CD14-positive monocyte (primary cell): ENCODE measurements at places on chromosomes 6 and 20.

DNA sequence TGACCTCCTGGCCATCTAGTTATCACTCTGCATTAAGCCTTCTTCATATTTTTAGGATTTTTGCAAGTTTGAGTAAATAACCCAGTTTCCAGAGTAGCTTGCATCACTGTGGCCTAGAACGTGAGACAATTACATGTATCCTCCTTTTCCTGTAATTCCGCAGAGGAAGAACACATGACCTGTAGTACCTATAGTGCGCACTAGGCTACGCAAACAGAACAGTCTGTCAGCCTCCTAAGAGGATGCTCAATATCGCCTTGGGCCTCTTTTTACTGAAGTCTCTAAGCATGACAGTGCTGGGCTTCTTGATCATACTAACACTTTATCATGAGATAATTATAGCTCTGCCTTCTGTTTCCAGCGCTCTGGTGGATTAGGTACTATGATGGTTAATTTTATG, 20.2 kb upstream of the NR2E1 start:
- DNase-seq: no peak

- no peak for DNase-seq
These were observed 402.5 kb upstream of the FKBP1C start for GRCh38 chr6:62808565-62809293.

DNA sequence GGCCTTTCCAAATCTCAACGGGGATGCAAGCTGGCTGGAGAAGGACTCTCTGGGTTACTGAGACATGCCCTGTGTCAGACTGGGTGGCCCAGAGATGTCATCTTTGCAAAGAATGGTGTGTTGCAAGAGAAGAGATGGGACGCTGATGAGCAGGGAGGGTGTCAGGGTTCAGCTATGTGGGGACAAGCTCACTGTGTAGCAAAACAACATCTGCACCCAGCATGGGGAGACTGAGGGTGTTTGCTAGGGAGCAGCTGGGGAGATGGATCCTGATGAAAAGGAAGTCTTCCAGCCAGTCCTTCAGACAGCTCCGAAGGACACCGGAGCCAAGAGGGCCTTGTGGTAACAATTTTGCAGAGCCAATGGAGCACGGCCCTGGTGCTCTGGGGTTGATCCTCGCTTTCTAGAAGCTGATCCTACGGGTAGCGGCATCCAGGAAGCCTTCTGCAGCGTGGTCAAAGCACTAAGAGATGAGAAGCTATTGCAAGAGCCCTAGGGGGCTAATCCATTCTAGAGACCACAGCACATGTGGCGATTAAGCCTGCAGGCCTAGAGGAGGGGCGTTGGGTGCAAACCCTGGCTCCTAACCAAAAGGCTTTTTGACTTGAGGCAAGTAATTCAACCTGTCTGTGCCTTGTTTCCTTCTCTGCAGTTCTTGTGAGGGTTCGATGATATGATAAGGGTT, 39.9 kb downstream of the EDN3 start:
- DNase-seq: no peak

DNA sequence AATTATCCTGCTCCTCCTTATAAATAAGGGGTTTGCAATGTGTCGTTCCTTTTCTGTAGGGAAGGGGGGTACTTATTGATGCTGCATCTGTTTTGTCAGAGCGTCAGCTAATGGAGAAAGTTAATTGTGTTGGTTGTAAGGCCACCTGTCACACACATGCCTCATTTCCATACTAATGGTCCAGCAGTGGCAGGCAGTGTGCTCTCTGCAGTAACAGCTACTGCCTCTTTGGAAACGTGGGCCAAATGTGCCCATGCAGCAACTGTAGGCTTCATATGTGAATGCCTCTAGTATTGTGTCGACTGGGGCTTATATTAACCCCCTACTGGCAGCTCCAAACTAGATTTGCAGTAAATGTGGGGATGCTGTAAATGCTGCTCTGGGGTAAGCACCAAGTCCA, 56.3 kb upstream of the OLIG3 start:
- DNase-seq: no peak

DNA sequence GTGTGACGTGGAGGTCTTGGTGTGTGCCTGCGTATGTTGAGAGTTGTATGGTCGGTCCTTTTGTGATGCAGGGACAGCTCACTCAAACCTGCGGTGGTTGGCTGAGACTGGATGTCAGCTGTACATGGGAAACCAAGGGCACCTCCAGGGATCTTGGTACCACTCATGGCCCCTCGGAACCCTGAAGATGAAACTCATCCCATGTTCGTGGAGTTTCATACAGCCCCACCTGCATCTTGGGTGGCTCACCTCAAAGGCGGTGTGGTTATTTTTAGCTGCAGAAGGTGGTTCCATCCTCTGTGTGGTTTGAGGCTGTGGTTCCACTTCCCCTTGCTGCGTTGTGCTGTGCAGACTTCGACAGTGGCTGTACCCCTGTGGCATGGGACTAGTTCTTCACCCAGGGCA, 52.6 kb upstream of the SLC22A1 start:
- no peak for DNase-seq

DNA sequence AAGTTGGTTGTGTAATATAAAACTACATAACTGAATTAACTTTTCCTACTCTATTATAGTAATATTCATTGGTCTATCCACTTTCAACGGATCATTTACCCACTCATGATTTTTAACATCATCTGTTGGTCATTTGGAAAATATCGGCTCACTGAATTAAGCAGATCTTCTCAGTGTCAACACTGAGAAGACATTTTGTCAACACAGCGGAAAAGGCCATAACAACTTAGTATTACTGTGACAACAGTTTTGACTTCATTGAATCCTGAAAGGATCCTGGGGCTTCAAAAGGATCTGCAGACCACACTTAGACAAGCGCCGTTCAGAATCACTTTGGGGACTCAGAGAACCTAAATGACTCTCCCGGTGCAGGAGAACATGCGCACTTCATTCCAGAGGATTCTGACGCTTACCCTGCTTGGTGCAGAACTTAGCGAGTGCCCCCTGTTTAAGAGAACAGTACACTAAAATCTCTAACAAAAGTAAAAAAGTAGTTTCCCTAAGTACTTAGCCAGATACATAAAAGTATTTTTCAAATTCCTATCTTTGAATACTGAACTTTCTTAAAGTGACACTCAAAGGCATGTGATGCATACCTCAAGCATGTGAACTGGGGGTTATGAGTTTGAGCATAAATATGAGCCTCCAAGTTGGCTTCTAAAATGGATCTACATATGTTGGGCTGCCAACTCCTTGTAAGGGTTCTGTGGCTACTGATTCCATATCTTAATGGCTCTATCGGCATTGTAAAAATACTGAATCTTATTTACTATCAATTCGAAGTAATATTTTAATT, 4.0 kb downstream of the ZBTB2 start:
- DNase-seq: no peak

- no peak for DNase-seq
These were observed 340.4 kb downstream of the CDH26 start for GRCh38 chr20:60298647-60299046.

DNA sequence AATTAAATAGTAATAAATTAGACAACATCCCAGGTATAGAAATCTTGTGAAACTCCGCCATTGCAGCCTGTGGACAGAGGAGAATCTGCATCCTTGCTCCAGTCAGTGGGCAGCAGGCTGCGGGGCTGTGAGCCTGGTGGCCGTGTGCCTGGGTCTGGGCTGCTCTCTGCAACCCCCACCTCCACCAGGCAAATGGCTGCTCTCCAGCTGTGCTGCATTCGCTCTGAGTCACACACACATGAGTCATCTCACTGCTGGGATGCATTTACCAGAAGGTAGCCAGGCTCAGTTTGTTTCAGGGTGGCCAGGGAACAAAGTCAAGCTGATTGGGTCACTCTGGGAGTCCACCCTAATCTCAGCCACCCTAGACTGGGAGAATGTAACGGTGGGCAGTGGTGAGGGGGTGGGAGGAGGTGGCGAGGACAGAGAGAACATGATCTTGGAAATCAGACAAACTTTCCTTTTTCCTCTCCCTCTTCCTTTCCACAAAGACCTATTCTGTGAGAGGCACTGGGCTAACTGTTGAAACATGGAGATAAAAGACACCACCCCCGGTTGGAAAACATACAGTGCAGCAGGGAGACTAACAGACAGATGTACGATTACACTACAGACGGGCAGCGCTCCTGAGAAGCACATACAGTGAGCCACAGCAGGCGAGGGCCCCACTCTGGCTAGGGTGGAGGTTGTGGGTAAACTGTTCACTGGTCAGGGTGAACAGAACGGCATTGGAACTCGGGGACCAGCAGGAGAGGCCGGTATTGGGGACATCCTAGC, 59.2 kb downstream of the TRAM2 start:
- DNase-seq: peak; percentile 21

DNA sequence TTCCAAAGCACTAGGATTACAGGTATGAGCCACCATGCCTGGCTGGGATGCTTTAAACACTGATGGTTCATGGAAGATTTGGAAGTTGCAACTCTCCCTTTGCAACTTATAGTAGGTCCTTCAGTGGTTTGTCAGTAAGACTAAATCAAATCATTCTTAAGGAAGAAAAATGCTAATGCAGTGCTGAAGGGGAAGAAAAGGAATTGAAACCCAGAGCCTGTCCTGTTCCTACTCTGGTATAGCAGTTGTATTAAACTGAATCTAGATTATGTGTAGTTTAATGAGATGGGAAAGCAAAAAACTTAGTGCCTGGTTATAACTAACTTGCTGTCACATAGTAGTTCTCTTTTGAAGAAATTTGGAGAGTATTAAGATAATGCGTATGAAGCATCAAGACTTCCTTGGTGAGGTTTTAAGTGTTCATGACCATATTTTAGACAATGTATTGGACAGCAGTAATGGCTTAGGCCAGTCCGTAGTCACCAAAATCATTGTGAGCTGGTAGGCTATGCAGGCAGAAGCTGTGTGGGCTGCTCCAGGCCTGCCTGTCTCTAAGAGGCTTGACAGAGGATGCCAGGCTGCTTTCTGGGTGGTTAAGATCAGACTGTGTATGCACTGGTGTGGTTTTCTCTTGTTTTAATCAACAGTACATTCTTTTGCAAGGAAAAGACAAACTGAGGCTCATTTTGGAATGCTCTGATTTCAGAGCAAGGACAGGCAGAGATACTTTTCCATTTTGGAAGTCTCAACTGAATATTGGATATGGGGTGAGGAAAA, 14.0 kb downstream of the PAQR8 start:
- no peak for DNase-seq

DNA sequence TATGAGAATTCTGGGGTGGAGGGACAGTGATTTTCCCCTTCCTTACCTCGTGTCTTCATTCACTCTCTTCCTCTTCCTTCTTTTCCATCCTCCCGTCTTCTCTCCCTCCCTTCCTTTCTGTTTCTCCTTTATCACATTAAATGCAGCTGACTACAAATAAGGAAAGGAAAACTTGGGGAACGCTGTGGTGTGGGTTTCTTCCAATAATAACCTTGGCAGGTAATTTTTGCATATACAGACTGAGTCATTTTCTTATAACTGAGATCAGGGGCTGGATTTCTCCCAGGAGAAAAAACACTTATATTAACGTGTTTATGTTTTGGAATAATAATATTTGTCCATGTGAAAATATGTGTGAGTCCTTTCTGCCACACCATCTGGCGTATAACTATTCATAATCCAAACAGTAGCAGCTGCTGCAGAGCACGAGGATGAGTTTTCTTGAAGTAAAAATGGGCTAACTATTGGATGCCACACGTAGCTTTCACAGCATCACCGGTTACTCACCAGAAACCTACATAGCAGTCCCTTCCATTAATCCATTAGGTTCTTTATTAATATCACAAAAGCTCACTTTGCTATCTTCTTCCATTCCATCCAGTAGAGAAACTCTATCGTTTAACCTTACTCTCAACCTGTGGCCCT, 139.2 kb upstream of the SASH1 start:
- DNase-seq: no peak

DNA sequence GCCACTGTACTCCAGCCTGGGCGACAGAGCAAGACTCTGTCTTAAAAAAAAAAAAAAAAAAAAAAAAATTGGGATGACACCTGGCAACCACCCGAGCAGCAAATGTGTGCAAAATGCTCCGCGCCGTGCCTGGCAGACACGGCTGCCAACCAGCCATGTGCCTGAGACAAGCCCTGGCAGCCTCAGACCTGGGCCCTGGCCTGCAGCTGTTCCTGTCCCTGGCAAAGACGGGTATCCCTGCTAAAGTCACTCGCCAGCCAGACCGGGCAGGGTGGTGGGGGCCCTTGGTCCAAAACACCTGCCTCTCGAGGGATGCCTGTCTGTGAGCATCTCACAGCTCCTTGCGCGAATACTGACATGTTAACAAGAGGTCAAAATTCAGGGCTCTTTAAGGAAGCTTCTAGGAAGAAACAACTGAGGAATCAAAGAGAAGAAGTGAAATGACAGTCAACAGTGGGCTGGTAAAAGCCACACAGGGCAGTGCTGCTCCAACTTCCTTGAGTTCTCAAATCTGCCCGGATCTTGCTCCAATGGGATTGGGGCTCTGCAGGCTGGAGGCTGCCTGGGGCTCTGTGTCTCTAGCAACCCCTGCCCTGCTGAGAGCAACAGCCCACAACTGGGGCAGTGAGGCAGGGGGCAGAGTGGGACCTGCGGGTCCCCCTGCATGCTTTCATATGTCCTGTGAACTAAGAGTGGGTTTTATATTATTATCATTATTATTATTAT, 53.4 kb downstream of the SYTL3 start:
- no peak for DNase-seq

- DNase-seq: no peak
These were observed 19.4 kb downstream of the TBPL1 start for GRCh38 chr6:133972388-133972787.

DNA sequence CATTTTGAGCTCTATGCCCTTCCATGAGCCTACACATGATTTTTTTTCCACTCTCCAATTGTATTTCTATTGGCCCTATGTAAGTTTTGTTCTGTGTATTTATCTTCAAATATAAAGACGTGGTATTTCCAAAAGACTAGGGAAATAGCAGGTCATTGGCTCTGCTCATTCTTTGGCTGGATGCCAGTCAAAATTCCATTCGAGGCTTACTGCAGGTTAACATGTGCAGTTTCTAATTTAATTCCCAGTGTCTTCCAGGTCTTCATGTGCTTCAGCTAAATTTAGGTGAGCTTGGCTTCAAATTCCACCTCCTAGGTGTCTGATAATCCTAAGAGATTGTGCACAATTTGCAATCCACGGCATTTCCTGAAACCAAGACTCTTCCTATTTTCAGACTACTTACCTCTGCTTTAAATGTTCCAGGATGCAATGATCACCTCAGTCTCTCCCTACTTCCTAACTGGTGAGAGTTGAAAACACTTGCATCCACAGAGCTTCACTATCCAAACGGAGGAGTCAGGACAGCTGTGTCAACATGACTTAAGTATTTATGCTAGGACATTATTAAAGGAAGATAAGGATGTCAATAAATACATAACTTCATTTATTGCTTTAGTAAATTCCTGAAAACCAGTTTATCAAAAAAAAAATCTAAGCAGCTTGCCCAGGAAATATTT, 236.1 kb downstream of the COL12A1 start:
- no peak for DNase-seq

GRCh38 chr6:129695373-129696027, 14.5 kb downstream of the ARHGAP18 start:
- DNase-seq: no peak

DNA sequence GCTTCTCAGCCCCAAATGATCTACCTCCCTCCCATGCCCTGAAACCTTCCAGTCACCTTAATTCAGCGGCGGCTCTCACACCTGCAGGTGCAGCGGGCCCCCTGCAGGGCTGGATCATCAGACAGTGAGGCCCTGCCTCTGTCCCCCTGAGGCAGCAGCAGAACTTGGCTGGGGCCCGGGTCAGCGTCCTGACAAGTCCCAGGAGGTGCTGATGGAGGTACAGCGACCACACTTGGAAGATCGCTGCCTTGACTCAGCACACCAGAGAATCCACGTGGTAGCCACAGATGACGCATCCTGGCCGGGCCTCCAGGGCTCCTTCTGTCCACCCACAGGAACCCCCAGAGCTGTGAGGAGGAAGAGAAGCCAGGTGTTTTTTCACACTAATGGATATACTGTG, 116.4 kb upstream of the THBS2 start:
- DNase-seq: no peak

- DNase-seq: peak; percentile 75
These were observed 76.7 kb downstream of the PREX1 start for GRCh38 chr20:48750941-48751635.
